ENCODE measurements at places on chromosomes 2 and 18.

- DNase-seq = no peak
Measured at GRCh38 chr2:174198846-174199564, 49.3 kb downstream of the OLA1 start.

GRCh38 chr2:207770602-207771404 lies 1.1 kb upstream of the FZD5 start:
- no peak for DNase-seq

DNA sequence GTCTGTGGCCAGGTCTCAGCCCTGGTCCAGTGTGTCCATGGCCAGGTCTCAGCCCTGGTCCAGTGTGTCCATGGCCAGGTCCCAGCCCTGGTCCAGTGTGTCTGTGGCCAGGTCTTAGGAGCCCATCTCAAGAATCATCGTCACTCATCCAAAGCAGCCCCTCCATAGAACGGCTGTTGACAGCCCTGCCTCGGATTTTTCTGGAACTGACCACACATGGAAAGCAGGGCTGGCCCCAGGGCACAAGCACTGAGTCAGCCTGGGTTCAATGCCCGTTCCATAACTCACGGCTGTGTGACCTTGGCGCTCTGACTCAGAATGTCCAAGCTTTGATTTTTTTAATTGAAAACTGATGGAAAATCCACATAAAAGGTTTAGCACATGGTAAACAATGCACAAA lies 59.9 kb upstream of the SNTG2 start:
- no peak for DNase-seq

DNA sequence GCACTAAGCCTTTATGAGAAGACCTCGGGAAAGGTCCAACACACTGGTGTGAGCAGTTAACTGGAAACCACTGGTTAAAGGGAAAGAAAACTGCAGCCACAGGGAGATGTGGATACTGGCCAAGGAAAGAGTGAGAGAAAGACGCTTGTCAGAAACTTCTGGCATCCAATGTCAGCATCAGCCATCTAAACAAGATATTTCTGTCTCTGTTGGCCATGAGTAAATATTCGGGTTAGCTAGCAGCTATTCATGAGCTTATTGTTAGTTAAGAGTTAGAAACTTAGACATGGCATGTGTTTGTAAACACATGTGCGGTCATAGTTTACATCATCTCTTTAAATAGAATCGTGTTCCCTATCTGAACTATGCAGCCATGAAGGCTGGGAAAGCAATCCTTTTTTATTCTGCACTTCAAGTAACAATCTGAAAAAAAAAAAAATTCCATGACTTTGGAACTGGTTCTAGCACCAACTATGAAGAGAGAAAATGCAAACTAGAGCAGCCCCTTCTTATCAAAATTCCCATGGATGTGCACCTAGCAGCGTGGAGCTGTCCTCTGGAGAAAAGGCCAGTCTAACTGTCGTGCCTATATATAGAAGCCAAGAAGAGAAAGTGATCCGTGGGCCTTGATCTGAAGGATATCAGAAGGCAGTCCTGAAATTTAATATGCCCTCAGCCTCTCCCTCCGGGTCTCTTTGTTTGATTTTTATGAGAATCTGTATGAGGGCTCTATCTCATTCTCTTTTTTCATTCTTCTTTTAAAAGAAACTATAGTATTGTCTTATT lies 84.0 kb upstream of the RFX8 start:
- no peak for DNase-seq

GRCh38 chr2:181456660-181457120 lies 496 bp upstream of the ITGA4 start:
- DNase-seq = no peak

- DNase-seq = no peak
Measured at GRCh38 chr18:61784834-61785233, 108.0 kb downstream of the RNF152 start.

GRCh38 chr2:68934021-68934420 lies 18.7 kb downstream of the GKN2 start:
- DNase-seq = no peak

DNA sequence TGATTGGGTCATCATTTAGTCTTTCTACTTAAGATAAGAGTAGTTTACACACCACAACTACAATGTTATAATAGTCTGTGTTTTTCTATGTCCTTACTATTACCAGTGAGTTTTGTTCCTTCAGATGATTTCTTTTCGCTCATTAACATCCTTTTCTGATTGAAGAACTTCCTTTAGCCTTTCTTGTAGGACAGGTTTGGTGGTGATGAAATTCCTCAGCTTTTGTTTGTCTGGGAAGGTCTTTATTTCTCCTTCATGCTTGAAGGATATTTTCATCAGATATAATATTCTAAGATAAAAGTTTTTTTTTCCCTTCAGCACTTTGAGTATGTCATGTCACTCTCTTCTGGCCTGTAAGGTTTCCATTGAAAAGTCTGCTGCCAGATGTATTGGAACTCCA lies 38.0 kb upstream of the SLC16A14 start:
- no peak for DNase-seq

DNA sequence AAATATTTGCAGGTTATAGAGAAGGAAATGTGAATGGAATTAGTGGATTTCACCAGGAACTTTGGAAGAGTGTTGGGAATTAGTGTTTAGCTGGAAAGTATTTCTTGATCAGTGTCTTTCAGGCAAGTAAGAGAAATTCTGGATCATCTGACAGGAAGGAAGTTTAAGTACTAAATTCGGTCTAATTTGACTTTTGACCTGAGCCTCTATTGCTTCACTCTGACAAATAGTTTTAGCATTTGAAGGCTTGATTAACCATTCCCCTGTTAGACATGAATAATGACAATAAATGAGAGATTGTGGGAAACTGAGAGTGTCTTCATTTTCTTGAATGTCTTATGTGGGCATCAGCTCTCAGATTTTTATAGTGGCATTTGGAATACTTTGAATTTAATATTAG lies 16.0 kb downstream of the CCNT2 start:
- DNase-seq = no peak

DNA sequence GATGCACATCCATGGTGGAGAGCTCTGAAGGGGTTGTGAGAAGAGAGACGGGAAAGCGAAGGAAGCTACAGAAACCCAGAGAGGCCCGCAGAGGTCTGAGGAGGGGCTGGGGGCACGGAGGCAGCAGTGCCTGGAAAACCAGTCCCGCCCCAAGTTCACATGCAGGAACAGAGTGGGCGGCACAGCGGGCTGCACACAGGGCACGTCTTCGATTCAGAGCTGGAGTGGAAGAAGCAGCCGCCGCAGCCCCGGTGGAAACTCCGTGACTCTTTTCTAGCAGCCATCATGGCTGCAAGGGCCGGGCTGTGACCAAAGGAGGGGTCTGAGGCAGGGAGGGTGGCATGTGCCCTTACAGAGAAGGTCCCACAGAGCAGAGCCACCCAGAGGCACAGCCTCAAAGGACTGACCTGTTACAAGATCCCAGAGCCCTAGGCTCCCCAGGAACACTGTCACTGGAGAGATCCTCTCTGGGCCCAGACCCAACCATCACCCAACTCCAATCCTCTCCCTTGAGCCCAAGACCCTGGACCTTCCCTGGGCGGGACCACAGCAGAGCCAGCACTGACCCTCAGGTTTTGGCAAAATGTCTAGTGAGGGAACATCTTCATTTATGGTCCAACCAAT lies 10.7 kb downstream of the PRKAG3 start:
- no peak for DNase-seq

DNA sequence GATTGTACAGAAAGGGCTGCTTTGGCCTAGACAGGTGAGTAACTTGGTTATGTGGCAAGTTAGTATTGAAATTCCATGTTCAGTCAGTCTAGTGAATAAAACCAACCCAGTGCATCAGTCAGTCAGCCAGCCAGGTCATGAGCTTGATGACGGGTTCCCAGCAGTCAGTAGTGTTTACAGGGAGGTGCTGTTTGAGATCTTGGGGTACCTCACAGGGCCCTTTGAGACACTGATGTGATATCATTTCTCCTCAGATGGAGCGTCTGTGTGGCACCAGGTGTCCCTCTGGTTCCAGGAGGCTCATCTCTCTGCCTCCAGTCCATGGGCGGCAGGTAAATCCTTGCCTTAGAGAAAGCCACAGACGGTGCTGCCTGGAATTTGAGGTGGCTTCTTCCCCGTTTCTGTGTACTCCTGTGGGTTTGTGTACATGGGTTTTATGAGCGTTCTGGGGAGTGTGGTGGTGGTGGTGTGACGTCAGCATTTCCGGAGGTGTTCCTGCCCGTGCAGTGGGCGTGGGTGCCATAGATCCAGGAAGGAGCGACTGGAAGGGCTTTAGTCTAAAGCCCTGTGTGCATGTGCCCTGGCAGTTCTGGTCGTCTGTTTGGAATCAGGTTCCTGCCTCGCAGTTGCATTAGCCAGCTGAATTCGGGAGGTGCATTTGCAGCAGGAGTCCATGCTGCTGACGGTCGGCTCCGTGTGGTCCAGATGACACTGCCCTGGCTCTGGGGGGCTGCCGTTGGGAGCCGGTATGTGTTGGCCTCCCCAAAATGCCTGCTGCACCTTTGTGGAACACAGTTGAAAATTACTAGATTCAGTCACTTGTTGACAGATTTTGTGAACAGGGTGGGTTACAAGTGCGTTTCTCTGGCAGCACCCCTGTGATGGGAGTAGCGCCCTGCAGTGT lies 2.1 kb downstream of the CTDP1 start:
- no peak for DNase-seq

- no peak for DNase-seq
Measured at GRCh38 chr18:79323471-79323870, 72.3 kb upstream of the NFATC1 start.

DNA sequence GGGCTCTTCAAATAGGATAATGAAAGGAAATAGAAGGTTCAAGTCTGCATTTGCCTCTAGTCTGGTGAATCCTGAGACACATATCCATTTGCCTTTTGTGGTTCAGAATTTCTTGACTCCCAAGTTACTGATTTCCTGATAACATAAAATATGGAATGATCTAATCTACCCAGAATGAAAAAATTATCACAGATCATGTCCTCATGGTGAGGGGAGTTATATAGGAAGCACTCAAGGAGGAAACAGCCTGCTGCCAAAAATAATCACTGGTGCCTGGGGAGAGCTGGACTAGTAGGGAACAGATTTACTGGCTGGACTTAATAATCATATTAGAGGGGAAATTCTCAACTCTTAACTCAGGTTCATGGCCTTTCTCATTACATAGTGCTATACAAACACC lies 95.5 kb upstream of the STK17B start:
- DNase-seq = no peak

GRCh38 chr2:2689306-2689705 lies 358.2 kb upstream of the MYT1L start:
- DNase-seq = no peak

- no peak for DNase-seq
Measured at GRCh38 chr2:203694191-203694590, 12.2 kb upstream of the CD28 start.

GRCh38 chr2:60612033-60612432 lies 58.6 kb upstream of the BCL11A start:
- DNase-seq = no peak

DNA sequence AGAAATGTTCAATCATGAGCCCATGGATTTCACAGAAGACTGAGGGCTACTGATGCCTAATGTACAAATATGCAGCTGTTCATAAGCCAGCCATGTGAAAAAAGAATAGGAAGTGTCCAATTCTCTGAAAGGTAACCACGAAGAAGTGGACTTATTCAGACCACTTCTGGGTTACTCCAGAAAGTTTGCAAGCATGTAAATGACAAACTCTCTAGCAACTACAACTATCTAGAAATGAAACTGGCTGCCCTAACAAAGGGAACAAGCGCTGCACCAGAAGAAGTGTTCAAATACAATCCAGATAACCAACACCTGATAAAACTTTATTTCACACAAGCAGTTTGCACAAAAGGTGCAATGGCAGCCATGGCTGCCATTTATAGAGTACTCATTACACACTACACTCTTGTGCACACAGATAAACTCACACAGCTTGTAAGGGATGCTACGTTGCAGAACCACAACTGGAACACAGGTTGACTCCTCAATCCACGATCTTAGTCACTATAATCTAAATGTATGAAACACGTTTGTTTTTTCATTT lies 13.9 kb downstream of the MBOAT2 start:
- DNase-seq = no peak

DNA sequence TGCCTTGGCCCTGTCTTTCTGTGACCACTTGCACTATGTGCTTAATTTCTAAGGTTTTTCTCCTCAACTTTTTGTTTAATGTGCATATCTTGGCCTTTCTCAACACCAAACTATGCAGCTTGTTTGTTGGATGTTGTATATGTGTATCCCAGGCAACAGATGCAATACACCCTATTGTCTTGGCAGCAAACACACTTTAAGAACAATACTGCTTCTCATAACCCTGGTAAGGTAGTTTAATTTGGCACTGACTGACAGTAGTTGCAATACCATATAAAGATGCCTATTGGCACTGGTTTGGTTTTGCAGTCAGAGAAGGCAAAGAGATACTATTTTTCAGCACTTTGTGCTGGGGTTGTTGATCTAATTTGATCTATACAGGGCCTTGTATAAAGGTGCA lies 360.7 kb upstream of the CWC22 start:
- no peak for DNase-seq

GRCh38 chr18:48955830-48956261 lies 5.1 kb upstream of the SMAD7 start:
- no peak for DNase-seq

GRCh38 chr2:182229297-182229696 lies 197.5 kb downstream of the PDE1A start:
- no peak for DNase-seq

- DNase-seq = no peak
Measured at GRCh38 chr18:53417003-53417402, 807.5 kb downstream of the MBD2 start.

GRCh38 chr18:49023938-49024803 lies 73.4 kb upstream of the SMAD7 start:
- DNase-seq = no peak

GRCh38 chr2:197950006-197950405 lies 145.6 kb downstream of the PLCL1 start:
- DNase-seq = no peak

DNA sequence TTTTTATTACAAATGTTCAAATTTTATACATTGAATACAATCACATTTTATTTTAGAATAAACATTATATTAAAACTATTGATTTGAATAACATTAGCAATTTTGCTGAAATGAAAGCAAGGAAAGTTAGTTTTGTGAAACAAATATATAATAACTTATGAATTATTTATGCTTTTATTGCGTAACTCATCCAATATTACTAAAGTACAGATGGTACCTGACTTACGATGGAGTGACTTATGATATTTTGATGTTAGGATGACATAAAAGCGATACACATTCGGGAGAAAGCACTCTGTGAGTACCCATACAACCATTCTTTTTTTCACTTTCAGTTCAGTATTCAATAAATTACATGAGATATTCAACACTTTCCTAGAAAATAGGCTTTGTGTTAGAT lies 26.5 kb downstream of the GPR39 start:
- no peak for DNase-seq

DNA sequence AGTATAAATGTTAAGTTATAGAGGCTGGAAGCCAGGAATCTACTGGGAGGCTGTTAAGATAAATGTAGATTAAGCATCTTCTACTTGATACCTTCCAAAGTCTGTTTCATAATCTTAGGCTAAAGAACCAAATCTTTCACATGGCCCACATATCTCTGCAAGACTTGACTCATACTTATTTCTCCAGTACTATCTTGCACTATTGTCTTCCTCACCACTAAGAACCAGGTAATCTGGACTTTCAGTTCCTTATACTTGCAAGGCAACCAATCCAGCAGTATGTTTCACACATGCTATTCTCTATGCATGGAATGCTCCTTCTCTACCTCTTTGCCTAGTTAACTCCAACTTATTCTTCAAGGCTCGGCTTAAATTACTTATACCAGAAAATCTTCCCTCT lies 62.2 kb downstream of the RBMS1 start:
- no peak for DNase-seq

GRCh38 chr2:184113696-184114403 lies 484.5 kb upstream of the ZNF804A start:
- no peak for DNase-seq
